ENCODE measurements at places on chromosomes 4 and X.

- DNase-seq = no peak
These were observed 430.1 kb downstream of the GABRG1 start for GRCh38 chr4:45693746-45694145.

DNA sequence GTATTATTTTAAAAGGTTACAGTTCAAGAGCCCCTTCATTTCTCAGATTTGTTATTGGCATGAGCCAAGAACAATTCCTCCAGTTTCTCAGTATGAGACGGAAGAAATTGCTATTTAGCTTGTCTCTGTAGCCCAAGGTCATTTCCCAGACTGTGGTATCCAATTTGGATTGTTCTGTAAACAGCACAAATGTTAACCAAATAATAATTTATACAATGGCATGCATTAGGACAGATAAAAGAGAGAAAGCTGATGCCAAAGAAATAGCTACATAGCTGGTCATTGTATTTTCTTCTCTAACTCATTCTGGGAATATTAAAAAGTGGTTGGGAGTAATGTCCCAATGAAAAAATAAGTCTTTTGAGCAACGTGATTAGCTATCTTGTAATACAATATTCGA lies 134.6 kb upstream of the NPY2R start:
- no peak for DNase-seq

- no peak for DNase-seq
These were observed 198.3 kb downstream of the PCDH10 start for GRCh38 chr4:133347409-133347808.

- DNase-seq = no peak
These were observed 178.5 kb downstream of the COL25A1 start for GRCh38 chr4:109123951-109124350.

DNA sequence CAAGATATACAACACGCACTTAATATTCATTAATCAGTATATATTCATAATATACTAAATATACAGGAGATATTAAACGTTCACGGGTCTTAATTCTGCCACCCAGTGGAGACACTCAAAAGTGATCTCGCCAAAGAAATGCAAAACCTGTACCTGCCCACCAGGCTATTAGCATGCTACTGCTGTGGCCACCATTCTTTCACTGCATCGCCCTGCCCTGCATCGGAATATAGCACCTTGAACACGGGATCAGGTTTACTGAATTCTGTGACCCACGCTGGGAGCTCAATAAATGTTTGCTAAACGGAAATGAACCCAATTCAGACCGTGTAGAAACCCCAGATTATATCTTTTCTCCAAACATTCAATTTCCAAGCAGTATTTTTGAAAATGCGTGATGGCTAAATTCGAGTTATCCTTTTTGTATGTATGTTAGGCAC lies 840 bp upstream of the CLCN3 start:
- peak; percentile 17 for DNase-seq

DNA sequence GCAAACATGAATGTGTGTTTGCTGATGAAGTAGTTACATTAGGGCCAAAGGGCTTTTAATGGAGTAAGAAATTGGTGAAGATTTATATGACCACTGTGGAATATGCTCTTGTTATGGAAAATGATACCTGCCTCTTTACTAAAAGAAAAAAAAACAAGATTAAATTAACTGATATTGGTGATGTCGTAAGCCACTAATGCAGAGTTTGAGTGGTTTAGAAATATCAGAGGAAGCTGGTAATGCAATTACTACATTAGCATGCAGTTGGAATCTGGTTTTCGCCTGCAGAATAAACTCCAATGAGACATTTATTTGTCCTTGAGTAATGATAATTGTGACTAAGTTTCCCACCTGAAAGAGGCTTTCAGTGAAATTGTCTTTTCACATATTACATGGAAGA lies 597.9 kb downstream of the GALNTL6 start:
- peak; percentile 27 for DNase-seq

GRCh38 chr4:11130195-11130970 lies 298.3 kb downstream of the HS3ST1 start:
- DNase-seq = no peak

- DNase-seq = no peak
These were observed 119.6 kb downstream of the PDLIM5 start for GRCh38 chr4:94571298-94571697.

GRCh38 chr4:45518832-45519231 lies 605.0 kb downstream of the GABRG1 start:
- no peak for DNase-seq

DNA sequence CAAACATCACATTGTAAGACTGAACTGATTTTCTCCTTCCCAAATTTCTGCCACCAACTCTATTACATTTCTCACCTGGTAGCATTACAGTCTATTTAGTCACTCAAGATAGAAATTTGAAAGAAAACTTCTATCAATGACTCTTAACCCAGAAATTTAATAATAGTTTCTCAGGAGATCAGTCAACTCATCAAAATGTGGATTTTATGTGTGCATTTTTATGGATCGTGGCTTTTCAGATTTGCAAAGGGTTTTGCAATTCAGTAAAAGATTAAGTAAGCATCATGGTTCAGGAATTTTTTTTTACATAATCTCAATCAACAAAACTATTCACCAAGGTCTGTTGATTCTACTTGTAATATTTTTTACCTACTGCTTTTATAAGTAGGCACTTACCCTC lies 111.1 kb downstream of the CFAP299 start:
- DNase-seq = no peak

GRCh38 chr4:100391086-100391485 lies 126.7 kb downstream of the EMCN start:
- no peak for DNase-seq

DNA sequence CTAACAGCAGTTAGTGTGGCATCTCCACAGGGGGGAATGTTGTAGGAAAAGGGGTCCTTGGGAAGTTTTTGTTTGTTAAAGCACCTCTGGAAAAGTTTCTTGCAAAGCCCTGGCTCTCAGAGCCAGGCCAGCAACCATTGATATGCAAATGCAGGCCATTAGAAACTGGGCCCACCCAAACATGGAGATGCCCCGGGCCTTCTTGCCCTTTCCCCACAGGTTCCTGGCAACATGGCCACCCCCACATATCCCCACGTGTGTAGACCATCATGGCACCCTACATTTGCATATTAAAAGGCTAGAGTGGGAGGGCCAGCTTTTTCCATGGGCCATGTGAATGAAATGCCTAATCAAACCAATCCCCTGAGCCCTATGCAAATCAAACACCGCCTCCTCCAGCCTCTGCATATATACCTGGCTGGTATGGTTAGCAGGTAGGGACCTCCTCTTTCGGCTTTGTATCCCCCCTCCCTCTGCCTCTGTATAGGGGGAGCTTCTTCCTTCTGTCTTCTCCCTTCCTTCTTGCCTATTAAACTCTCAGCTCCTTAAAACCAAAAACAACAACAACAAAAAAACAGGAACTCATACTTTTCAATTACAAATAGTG lies 44.0 kb upstream of the ZCCHC13 start:
- DNase-seq = no peak

- no peak for DNase-seq
These were observed 11.8 kb downstream of the COMMD8 start for GRCh38 chr4:47451657-47452056.

GRCh38 chr4:52939739-52940138 lies 77.6 kb downstream of the RASL11B start:
- DNase-seq = no peak

- DNase-seq = no peak
These were observed 26.1 kb downstream of the KLHL34 start for GRCh38 chrX:21632027-21632426.

GRCh38 chrX:82973646-82974045 lies 534.4 kb upstream of the POU3F4 start:
- no peak for DNase-seq

DNA sequence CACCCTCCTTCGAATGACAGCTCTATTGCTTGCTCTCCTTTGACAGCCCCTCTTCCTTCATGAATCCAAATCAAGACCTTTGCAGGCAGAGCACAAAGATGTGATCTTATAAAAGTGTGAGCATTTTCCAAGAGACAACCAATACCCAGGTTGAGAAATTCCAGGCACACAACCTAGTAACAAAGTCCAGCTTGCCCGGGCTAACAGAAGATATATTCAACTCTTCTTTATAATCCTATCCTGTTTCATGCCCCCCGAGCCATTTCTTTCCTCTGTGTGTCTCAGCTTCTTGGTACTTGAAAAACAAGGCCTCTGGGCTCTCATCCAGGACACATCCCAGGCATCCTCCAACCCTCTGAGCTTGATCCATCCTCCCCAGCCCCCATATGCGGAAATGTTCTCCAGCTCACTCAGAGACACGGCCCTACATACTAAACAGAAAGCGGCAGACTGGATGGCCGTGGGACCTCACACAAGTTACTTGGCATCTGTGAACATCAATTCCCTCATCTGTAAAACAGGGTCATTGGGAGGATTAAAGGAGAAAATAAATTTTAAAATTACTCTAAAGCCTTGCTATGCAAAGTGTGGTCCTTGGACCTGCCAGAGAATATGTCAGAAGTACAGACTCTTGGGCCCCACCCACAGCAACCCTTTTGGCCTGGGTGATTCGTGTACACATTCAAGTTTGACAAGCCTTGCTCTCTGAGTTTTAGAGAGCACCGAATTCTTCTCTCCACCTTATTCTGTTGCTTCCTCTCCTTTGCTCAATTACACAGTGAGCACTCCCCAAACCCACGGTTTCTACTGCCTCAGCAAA lies 627.0 kb downstream of the BCOR start:
- no peak for DNase-seq

DNA sequence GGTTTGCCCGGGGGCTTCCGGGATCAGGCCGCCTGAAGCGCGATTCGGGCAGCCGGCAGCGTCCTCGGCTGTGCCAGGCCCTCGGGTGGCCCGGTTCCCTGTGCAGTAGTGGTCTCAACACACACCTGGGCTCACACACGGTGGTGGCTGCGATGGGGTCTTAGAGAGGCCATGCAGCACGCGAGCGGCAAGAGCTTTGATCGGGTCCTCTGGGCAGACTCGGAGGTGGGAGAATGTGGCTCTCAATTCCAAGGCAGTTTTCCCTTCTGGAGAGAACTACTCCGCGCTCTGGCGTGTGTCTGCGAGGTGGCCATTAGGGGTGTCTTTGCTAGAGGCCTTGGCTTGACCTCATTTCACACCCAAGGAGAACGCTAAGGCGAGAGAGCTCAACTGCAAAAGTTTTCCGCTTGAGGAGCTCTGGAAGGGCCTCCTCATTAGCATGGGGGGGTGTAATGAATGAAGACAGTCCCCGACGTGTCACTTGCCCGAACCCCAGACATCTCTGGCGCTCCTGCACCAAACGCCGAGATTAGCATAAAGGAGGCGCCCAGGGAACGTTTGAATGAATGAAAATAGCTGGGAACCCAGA lies 771 bp upstream of the RBPJ start:
- peak; percentile 30 for DNase-seq

DNA sequence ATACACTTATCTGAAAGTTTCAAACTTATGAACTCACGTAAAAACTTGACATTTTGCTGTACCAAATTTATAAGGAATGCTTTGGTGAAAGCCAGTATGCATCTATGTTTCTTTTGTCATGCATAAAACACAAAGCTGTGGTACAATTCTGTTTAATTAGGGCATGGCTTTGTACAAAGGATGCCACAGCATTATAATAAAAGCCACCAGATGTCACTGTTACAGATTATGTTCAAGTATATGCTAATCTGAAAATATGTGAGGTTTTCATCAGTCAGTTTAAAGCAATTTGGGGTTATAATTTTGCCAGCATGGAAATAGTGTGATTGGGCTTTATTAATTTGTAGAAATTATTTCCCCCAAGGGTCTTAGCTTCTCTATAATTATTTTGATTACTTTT lies 69.0 kb downstream of the ATOH1 start:
- DNase-seq = no peak

GRCh38 chr4:94635177-94635576 lies 122.6 kb upstream of the BMPR1B start:
- no peak for DNase-seq

DNA sequence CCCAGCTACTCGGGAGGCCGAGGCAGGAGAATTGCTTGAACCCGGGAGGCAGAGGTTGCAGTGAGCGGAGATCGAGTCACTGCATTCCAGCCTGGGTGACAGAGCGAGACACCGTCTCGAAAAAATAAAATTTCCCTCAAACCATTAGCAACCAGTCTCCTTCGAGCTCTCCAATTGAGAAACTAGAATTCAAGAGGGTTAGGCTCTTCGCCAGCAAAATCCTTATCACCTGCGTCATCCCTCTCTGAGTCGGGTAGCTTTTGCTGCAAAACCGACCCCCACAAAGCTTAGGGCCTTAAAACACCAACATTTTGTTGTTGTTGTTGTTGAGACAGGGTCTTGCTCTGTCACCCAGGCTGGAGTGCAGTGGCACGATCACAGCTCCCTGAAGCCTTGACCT lies 75.1 kb upstream of the DDX3X start:
- no peak for DNase-seq

DNA sequence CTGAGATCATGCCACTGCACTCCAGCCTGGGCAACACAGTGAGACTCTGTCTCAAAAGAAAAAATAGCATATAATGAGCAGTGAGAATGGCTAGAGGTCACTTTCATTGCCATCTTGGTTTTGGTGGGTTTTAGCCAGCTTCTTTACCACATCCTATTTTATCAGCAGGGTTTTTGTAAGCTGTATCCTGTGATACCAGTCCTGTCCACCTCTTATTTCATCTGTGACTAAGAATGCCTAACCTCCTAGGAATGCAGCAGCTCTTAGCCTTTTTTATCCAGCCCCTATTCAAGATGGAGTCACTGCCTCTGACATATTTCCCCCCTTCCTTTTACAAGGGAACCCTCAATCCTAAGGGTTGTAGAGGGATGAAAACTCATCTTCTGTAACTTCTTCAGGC lies 26.1 kb upstream of the IGFBP7 start:
- DNase-seq = no peak

DNA sequence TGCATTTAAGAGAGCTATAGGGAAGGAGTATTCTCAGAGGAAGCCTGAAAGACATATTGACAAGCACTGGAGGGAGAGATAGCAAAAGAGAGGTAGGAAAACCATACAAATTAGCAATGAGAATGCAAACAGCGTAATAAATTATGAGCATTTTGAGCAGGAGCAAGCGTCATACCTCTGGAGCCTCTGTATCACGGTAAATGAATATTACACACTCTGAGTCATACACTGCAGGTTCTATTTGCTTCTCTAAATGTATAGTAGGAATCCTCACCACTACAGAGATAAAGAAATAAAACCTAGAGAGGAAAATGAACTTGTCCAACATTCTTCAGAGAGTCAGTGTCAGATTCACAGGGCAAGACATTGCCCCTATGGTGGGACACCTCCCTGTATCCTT lies 46.4 kb upstream of the GABRE start:
- DNase-seq = no peak

DNA sequence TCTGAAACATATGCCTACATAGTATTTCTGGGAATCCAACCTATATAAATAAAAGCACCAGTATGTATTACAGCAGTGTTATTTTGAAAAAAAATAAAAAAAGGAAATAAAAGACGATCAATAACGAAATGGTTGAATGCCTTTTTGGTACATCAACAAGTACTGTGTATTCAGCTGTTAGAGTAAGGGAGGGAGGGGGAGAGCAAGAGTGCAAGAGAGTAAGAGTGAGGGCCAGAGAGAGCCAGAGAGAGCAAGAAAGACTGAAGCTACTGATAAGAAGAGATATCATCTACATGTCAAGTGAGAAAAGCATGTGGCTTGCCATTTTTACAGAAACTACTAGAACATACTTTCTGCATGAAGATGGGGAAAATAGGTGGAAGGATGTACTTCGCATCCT lies 1.8 kb downstream of the SPIN4 start:
- DNase-seq = peak; percentile 34

GRCh38 chr4:48931459-48931858 lies 24.9 kb upstream of the OCIAD2 start:
- no peak for DNase-seq

Data from DMS79 treated with DMSO at 0.1 percent for 48 hours (cell line).